Occipital lobe (tissue), 3 donors: ENCODE measurements at places on chromosomes 1 and 21. TPM values are rescaled to one million over a fixed set of nuclear protein-coding genes. Genes with fewer than 3 reads are reported as not detected.

ANKRD65 gene
- total RNA-seq, result 1.4 TPM

HMGCS2 gene
- total RNA-seq, result not detected

DNA sequence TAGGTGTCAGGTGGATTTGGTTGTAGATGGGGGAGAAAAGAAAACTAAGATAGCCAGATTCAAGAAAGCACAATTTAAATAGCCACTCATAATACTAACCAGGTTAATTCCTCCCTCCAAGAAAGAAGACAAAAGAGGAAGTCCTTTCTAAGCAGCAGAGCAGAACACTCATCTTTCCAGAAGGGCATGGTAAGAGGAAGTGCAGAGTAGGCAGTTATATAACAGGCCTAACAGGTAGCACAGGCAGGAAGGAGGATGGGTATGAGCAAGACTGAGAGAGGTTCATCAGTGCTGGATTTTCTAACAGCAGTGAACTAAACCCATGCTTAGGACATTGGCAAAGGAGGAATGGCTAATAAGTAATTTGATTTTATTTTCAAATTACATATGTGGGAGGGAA, 517.5 kb downstream of the PLPP3 start:
- DNase-seq, result no peak

- no peak for DNase-seq
These were observed 46.5 kb upstream of the COL6A2 start for GRCh38 chr21:46051379-46051770.

DNA sequence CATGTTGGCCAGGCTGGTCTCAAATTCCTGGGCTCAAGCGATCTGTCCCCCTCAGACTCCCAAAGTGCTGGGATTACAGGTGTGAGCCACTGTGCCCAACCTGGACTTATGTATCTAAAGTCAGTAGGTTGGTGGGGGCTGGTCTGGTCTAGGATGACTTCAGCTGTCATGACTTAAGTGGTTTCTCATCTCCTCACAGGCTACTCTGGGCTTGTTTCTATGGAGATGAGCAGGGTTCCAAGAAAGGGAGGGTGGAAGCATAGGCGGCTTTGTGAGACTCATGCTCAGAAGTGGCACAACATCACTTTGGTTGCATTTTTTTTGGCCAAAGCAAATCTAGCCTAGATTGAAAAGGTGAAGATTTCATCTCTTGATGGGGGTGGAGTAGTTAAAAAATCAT, 115.9 kb upstream of the IVNS1ABP start:
- DNase-seq, result no peak
